ENCODE measurements at places on chromosomes 7 and 10.

DNA sequence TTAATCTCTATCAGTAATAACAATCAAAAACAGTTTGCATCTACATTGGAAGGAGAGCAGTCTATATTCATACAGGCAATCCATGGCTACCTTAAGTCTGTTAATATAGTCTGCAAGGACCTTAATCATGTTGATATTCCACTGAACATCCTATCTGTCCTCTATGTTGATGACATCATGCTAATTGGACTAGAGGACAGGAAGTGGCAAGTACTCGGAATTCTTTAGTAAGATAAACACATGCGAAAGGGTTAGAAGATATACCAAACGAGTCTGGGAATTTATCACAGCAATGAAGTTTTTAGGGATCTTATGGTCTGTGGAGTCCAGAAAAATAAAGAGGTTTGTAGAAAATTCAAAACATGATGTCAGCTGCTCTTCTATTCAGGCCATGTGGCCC, 11.3 kb upstream of the SAMD9L start:
- DNase-seq, result no peak

- DNase-seq, result no peak
These were observed 63.6 kb upstream of the COL13A1 start for GRCh38 chr10:69738071-69738470.

GRCh38 chr10:79136236-79137005, 67.7 kb downstream of the ZMIZ1 start:
- DNase-seq, result no peak

GRCh38 chr10:46326066-46326465, 39.3 kb downstream of the ANTXRL start:
- DNase-seq, result no peak

DNA sequence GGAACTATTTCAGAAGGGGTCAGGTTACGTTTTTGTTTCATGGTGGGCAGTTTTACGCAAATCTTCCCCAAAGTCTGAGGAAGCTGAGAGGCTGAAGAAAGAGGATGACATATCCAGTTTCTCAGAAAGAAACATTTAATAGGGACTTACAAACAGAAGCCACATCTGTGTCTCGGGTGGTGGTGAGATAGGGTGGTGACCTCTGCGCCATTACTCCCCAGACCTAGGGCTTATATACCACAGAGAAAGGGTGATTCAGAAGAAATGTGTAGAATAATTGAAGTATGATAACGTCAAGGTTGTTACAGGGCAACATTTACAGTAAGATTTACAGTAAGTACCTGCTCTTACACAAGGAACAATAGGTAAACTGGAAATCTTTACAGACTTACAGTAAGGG, 43.0 kb upstream of the RELN start:
- DNase-seq, result no peak

GRCh38 chr7:120924837-120925236, 25.7 kb upstream of the ING3 start:
- DNase-seq, result no peak

Data from left lobe of liver (tissue), 2 donors.